ENCODE measurements at places on chromosomes 6 and 20.
A peak's percentile ranks its signal among the peaks of the same experiment; 100 is the strongest.

DNA sequence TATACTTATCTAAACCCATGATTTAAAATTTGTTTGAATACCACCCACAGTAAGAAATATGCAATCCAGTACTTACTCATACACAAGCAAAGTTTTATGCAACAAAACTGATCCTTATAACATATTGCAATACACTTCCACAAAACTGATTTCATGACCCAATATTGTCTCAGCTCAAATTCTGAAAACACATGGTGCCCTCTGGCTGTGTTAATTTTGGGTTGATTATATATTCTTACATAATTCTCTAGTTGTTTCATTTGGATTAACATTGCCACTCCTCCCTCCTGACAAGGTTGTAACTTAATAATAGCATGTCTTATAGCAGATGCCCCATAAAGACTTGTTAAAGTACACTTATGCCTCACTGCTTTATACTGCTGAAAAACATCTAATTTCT, 73.0 kb upstream of the TULP1 start:
- no peak for DNase-seq

GRCh38 chr20:40584130-40584809, 104.8 kb downstream of the MAFB start:
- DNase-seq, result no peak

DNA sequence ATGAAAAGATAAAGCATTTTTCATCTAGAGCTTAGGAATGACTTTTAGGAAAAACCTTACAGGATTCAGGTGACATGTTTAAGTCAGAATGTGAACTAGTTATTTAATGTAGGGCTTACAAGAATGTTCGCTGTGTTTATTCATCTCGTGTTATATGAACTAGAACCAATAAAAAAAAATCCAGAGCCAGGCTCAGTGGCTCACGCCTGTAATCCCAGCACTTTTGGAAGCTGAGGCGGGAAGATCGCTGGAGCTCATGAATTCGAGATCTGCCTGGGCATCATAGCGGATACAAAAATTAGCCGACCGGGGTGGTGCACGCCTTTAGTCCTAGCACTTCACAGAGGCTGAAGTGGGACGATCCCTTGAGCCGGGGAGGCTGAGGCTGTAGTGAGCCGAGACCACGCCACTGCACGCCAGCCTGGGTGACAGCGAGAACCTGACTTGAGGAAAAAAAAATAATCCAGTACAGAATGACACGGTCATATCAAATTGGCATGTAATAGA, 46.3 kb downstream of the OR2B2 start:
- no peak for DNase-seq

DNA sequence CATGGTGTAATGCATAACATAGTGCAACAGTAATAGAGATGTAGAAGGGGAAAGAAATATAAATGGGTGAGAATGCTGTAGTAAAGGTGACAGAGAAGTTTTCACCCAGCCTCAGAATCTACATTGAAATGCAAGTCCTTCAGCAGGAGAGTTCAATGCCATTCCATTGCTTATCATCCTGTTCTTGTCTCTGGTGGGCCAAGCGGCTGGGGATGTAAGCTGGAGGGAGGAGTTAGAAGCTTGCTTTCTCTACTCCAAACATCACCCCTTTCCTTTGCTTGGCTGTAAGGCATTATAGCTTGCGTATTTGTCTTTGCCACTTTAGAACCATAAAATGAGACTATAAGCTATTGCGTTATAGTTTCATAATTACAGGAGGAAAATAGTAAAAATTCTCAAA, 2.2 kb upstream of the FUT9 start:
- no peak for DNase-seq

- no peak for DNase-seq
Observed at GRCh38 chr6:138504764-138505689, 5.7 kb upstream of the NHSL1 start.

GRCh38 chr6:34866509-34866908, 21.3 kb downstream of the TAF11 start:
- DNase-seq, result no peak

DNA sequence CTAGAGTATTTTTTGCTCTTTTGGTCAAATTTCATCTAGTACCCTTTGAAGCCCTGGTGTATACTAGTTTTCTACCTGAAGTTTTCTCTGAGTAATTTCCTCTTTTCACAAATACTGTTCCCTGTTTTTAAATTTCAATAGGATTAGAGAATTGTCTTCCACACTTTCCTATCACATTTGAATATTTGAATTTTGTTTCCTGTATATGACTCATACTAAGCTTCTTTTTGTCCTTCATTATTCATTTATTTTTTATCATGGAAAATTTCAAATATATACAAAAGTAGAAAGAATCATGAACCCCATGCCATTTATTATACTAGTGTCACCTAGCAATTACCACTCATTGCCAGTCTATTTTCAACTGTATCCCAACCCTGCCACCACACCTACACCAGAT, 52.7 kb downstream of the LHFPL5 start:
- DNase-seq, result no peak

DNA sequence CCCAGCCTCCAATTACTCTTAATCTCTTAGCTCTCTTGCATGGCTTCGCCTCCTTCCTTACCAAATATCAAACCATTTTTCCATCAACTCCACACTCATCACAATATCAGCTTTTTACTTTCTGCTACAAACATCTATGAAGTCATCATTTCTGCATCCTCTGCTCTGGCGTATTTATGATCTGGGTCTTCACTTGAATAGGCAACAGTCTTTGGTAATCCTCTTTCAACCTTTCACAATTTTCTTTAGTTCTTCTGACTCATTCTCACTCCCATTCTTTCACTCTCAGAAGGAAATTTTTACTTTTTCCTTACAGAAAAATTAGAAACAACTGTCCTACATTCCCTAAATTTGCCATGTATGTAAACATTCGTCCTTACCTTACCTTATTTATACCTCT, 522.4 kb downstream of the HDGFL1 start:
- DNase-seq, result peak; percentile 76
